ENCODE measurements at places on chromosomes 4 and X.

DNA sequence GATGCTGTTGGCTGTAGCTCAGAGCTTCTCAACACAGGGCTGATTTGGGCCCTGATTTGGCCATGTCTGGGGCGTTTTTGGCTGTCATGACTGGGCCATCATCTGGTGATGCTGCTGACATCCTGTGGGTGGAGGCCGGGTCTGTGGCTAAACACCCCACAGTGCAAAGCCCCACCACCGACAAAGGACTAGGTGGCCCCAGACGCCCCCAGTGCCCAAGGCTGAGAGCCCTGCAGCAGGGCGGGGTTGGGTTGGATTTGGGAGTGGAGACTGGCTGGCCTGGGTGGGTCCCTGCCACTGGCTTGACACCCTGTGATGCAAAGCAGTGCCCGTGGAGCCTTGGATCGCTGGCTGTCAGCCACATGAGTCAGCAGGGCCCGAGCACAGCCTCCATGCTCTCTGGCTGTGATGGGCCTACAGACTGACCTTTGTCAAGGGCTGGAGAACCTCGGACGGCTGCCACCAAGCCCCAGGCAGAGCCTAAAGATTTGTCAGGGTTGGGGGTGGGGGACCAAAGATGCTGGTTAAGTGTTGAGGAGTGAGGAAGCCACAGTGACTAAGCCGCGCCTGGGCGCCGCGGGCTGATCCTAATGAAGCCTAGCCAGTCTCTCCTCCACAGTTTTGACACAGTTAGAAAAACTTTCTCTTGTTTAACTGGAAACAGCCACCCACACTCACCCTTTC, 28.3 kb downstream of the CYTL1 start:
- DNase-seq, result no peak

DNA sequence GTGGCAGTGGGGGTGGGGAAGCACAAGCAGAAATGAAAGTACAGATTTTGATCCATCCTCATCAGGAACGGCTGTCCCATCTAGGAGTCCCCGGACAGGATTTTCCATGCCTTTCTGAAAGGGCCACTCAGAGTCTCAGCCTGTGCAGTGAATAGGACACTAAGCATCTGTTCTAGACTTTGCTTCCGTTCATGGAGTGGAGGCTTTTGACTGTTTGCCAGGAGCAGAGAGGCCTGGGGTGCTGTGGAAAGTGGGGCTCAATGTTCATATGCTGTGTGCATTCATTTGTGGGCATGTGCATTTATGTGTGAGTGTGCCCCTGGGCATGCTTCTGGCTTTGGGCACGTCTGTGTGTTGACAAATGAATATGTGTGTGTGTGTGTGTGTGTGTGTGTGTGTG, 25.6 kb upstream of the MAMLD1 start:
- no peak for DNase-seq

DNA sequence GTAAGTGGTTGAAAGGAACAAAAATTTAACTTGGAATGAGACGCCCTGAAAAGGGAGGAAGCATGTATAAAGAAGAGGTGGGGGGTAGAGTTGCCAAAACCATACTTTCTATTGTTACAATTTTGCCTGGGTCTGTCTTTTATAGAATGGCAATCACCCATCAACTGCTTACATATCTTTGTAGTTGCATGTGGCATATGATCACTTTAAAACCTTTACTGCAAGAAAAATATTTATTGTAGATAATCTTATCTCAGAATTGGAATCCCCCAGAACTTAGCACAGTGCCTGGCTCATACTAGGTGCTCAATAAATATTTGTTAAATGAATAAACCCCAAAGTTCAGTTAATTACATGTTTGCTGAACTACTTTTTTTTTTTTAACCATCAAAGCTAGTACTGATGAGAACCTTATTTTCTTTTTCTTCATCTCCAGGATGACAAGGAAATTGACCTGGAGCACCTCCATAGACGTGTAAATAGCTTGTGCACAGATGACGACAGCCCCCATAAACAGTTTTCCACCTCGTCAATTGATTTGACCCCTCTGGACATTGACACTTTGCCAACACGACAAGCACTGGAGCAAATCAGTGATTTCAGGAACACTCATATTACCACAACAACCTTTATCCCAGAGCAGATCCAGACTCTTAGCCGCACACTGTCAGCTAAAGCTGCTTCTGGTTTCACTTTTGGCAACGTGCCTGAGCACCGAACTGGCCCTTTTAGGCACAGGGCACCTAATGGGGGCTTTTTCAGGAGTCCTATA, 56.7 kb upstream of the ATOH1 start:
- DNase-seq, result no peak

DNA sequence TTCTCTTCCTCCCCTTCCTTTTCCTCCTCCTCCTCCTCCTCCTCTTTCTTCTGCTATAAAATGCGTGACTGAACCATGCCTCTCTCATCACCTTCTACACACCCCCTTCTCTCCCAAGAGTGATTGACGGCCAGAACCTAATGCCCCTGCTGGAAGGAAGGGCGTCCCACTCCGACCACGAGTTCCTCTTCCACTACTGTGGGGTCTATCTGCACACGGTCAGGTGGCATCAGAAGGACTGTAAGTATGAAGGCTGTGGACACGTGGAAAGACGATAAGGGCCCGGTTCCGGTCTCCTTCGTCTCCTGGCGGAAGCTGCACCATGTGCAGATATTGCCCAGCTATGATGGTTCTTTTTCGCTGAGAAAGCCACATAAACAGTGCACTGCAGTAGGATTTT, 12.1 kb upstream of the ARSF start:
- no peak for DNase-seq

GRCh38 chr4:52959541-52959940, 97.4 kb downstream of the RASL11B start:
- DNase-seq, result no peak

- DNase-seq, result no peak
These were observed 15.7 kb downstream of the LNX1 start for GRCh38 chr4:53575552-53575951.

DNA sequence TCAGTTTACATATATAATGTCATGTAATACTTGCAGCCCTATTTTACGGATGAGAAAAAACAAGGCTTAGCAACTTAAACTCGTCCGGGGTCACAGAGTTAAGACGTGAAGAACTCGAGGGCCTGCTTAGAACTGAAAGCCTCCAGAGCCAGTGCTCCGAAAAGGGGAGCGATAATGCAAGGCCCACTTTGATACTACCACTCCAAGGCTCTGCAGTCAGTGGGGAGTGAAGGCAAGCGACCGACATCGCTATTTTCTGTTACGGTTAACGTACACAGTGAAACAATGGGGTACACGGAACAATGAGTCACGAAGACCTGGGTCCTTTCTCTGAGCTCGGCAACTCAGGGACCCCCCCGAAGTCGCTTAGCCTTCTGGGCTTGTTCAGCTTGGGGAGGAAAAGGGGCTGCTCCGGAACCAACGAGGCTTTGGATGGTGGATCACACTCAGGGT, 965 bp downstream of the PPA2 start:
- no peak for DNase-seq

DNA sequence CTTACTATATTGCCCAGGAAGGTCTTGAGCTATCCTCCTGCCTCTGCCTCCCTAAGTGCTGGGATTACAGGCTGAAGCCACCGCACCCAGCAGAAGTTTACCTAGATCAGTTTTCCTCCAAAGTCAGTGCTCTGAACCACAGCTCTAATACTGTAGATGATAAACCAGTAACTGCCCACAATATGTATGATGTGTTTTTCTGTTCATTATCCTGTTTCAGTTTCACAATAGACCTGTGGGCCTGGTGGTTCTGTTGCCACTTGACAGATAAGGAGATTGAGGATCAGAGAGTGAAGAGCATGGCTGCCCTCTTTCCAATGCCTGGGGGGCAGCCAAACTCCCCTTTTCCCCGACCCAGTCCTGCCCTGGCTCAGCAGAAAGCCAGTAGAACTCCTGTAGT, 87.0 kb downstream of the EFNB1 start:
- DNase-seq, result no peak

GRCh38 chr4:122170775-122171174, 18.6 kb downstream of the BLTP1 start:
- no peak for DNase-seq

GRCh38 chr4:8383451-8384160, 56.9 kb downstream of the ACOX3 start:
- no peak for DNase-seq

DNA sequence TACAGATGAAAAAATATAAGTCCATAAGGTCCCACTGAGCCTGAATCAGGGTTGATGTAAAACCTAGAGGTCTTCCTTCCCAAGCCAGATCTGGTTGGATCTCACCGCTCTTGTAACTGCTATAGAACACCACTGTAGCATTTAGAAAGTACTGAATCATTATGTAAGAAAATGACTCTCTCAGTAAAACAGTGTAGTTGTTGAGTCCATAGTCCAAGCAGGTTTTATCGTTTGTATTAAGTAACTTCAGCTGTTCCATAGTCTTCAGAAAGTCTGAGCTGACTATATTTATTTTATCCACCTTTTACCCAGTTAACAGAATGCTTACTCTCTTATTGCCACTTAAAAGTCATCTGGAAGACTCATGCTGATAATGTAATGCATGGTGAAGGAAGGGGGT, 82.2 kb downstream of the POLA1 start:
- no peak for DNase-seq

GRCh38 chr4:47715716-47716416, 122.0 kb downstream of the CORIN start:
- no peak for DNase-seq

DNA sequence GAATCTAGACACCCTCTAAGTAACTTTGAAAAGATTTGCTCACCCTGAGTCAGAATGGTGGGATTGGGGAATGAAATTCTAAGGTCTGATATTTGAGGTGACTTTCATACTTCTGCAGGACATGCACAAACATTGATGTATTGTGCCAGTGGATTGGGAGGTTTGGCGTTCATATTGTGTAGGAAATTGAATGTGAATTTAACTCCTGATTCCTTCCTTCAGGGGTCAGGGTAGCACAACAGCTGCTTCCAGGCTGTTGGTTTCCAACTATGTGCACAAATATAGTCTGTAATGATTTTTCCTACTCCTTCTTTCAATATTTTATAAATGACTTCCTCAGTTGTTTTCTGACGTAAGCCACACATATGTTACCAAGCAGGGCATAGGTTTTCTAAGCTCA, 3.1 kb downstream of the IL1RAPL1 start:
- DNase-seq, result no peak

DNA sequence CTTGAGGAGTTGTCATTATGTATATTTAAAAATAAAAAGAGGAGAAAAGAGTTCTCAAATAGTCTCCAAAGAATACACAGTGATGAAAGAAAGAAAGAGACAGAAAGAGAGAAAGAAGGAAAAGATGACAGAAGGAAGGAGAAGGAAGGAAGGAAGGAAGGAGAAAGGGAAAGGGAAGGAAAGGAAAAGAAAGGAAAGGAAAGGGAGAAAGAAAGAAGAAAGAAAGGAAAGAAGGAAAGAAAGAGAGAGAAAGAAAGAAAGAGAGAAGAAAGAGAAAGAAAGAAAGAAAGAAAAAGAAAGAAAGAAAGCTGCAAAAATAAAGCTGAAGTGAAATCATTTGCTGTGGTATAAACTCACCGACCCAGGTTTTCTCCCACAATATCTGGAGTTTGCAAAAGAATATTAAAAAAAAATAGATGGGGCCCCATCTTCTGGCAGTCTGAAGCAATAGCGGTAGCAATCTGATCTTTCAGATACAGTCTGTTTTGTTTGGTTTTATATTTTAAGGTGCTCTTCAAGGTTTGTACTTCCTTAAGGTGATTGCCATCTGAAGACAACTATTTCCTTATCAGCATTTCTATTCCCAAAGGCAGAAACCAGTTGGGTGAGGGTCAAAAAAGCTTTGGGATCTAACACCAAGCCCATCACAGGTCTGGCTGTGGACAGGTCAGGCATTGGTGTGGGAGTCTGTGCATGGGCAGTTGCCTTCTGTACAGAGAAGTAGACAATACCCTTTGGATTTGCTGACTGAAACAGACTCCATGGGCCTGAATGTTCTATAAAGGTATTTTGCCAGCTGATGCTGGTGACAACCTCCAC, 160.4 kb downstream of the CPEB2 start:
- no peak for DNase-seq

- no peak for DNase-seq
These were observed 53.1 kb upstream of the GLRA2 start for GRCh38 chrX:14476205-14476604.

- no peak for DNase-seq
These were observed 85.0 kb upstream of the FAM241A start for GRCh38 chr4:112060212-112060611.

DNA sequence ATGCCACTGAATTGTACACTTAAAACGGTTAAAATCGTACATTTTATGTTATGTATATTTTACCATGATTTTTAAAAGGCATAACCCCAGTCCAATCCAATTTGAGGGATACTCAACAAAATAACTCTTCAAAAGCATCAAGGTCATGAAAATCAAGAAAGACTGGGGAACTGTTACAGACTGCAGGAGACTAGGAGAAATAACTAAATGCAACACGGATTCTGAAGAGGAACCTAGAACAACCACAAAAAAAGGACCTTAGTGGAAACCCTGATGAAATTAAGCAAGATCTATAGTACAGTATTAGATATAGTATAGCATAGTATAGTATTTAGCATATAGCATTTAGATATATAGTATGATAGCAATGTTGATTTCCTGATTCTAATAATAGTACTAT, 26.8 kb downstream of the SH3KBP1 start:
- DNase-seq, result no peak
